ENCODE measurements at places on chromosomes 3 and 15.

DNA sequence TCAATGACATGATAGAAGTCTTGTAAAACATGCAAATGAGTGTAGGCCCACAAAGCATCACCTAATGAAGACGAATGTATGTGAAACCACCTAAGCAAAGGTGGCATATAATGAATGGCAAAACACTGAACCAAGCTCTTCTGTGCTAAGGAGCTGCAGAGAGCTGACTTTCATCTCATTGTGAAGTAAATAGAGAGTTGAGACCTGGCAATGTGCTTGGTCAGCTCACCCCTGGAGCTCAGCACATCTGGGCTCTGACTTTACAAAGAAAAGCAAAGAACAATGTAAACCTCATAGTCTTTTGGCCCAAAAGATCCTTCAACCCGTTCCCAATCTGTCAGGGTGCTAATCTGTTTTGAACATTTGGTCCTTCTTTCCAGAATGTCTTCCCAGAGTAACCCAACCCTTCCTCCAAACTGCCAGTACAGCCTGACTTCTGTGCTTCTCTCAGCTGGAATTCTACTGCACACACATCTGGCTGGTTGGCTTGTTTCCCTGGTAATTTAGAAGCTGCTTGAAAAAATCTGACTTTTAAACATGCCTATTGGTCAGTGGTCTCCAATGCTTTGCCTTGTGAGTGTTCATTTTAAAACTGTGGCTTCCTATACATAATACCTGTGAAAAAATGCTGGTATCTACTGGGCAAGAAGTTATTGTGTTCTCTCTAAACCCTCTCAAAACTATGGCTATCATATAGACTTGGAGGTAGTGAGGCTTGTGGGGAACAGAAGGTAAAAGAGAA lies 101.7 kb downstream of the CD200R1L start:
- no peak for DNase-seq

GRCh38 chr3:139548801-139549200 lies 9.3 kb upstream of the RBP1 start:
- DNase-seq, result no peak

DNA sequence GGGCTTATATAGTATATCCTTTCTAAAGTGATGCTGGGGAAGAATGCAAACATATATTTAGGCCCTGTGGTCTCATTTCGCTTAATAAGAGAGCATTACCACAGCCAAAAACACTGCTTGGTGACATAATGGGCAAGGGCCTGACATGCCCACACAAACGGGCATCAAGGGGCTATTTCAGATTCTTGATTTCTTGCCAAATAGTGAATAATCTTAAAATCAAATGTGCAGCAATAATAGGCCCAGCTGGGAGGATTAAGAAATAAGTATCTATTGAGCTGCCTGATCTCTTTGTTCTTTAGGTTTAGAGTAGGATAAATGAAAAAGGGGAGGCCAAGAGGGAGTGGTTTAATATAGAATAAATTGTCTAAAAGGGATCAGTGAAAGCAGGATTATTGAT lies 241.0 kb upstream of the GBE1 start:
- no peak for DNase-seq

DNA sequence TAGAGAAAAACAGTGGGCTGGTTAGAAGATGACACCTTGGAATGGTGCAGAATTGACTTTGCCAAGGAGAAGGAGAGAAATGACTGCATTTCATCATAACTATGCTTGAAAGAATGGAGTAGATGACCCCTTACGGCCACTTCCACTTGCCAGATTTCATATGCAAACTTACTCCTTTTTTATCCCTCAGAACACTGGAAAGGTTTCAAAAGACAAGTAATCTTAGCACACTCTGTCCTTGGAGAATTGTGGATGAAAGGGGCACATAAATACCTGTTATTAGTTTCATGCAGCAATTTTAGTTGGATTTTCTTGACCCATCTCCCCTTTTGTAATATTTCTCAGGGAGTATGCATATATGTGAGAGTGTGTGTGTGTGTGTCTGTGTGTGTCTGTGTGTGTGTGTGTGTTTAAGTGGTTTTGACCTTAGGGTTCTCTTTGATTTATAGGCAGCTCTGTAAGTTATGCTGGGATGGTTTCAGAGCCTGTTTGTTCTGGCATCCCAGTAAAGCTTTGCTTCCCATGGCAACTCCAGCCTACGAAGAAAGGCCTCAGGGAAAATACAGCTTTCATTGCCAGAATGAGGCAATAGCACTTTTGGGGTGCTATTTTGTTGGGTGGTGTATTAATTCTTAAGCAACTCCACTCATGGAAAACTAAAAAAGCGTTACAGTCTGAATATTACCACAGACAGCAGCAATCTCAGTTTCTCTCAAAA lies 122.2 kb upstream of the TP63 start:
- DNase-seq, result no peak

GRCh38 chr3:5047764-5048419 lies 68.7 kb downstream of the BHLHE40 start:
- DNase-seq, result no peak

DNA sequence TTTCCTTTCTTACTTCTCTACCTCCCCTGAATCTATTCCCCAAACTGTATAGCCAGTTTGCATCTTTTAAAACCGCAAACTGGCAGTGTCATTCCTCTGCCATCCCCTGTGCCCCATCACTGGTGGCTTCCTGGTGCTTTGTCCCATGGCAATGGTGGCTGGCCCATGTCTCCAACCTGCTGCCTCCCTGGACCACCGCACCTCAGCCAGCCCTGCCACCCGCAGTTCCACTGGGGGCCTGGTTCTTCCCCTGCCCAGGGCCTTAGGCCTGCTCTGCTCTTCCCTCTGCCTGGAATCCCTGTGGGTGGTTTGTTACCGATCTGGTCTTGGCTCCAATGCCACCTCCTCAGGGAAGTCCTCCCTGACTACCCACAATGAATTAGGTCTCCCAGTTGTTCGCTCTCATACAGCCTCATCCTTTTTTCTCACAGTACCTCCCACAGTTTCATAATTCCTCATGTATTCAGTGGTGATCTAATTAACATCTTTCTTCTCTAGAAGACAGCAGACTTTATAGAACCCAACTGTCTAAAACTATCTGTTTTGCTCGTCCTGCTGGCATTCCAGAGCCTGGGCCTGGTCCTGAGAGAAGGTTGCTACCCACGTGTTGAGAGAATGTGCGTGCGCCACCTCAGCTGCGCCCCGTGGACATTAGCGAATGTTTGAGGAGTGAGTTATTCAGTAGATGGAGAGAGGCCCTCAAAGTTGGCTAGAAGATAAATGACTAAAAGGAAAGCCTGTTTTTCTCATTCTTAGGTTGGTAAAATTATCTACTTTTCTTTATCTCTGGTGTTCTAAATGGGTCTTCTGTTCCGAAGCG lies 130.1 kb downstream of the DNAJB8 start:
- no peak for DNase-seq

GRCh38 chr3:149523512-149524299 lies 49.2 kb downstream of the TM4SF4 start:
- DNase-seq, result no peak

GRCh38 chr3:87248831-87249230 lies 21.7 kb downstream of the CHMP2B start:
- DNase-seq, result no peak

- no peak for DNase-seq
Measured at GRCh38 chr15:22227411-22228100, 147.2 kb downstream of the OR4M2 start.

DNA sequence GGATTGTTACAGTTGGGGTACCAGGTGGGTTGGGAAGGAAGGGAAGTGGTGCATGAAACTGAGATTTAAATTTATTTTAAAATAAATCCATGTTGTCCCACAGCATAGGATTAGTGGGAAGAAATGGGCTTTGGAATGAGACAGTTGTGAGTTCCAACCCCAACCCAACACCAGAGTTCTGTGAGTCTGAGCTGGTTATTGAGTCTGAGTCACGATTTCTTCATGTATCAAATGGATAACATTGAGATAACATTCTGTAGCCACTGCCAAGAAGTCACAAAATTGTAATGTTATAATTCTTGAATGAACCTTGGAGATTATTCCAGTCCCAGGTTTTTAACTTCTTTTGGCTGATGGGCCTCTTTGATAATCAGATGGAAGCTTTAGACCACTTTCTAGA lies 13.7 kb downstream of the IFT122 start:
- no peak for DNase-seq

DNA sequence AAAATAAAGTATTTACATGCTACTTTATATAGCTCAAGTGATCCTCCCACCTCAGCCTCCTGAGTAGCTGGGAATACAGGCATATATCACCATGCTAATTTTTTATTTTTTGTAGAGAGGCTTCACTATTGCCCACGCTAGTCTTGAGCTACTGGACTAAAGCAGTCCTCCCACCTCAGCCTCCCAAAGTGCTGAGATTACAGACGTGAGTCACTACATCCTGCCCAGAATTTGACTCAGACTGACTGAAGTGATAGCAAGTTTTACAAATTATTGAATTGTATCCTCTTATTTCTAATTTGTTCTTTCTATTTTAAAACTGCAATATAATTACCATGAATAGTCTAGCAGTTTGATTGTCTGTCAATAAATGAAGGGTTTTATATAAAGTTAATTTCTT lies 210.3 kb upstream of the CGNL1 start:
- no peak for DNase-seq

DNA sequence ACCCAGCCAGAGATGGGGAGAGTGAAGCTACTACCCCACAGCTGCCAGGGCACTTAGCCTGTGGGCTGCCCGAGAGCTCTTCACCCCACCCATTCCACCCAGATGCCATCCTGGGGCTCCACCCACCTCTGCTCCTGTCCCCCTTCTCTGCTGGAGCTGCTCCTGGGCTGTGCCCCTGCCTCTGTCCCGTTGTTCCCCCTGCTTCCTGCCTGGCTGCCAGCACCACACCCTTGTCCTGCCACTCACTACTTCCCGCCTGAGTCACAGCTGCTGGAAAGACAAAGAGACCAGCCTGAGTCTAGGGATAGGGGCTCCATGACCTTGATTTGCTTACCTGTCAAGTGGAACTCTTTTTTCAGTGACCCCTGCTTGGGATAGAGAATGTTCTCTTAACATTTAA lies 12.4 kb downstream of the GNAI2 start:
- DNase-seq, result no peak

DNA sequence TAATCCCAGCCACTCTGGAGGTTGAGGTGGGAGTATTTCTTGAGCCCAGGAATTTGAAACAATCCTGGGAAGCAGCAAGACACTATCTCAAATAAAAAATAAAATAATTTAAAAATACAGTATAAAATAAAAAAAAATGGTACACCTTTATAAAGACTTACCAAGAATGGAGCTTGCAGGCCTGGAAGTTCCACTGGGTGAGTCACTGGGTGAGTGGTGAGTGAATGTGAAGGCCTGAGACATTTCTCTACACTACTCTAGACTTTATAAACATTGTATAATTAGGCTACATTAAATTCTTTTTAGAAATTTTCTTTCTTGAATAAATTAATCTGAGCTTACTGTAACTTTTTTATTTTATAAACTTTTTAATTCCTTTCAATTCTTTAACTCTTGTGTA lies 609.1 kb upstream of the BCHE start:
- no peak for DNase-seq

DNA sequence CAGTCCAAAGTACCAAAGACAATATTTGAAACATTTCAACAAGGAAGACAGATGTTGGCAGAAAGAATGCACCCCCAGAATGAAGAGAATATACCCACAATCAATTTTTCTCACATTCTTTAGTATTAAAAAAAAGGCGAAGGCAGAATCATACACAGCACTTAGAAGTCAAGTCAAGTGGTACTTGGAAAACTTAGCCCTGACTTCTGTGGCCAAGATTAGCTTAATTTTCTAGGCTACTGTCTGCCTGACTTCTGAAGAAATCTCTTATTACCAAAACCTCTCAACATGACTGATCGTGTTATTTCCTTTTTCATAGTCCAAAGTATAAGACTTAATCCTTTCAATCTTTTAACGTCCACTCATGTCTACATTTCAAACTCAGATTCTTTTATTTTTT lies 60.7 kb downstream of the PBRM1 start:
- no peak for DNase-seq

GRCh38 chr3:76509179-76509830 lies 530.6 kb upstream of the ROBO2 start:
- DNase-seq, result no peak

- no peak for DNase-seq
Measured at GRCh38 chr3:188358787-188359493, 205.0 kb downstream of the LPP start.

GRCh38 chr3:190444576-190445145 lies 5.0 kb downstream of the TMEM207 start:
- DNase-seq, result no peak

DNA sequence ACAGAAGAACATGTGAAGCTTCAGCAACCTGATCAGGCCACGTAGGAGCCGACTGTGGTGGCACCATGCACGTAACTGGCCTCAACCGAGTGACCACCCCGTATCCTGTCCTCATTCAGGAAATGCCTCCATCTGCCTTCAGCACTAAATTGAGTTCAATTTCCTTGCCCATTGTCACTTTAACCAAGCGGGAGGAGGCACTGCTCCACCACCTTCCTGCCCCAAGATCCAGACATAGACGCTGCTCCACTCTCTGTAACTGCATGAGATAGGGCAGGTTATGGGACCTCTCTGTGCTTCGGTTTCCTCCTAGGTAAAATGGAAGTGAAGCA lies 80.1 kb upstream of the POMGNT2 start:
- no peak for DNase-seq

DNA sequence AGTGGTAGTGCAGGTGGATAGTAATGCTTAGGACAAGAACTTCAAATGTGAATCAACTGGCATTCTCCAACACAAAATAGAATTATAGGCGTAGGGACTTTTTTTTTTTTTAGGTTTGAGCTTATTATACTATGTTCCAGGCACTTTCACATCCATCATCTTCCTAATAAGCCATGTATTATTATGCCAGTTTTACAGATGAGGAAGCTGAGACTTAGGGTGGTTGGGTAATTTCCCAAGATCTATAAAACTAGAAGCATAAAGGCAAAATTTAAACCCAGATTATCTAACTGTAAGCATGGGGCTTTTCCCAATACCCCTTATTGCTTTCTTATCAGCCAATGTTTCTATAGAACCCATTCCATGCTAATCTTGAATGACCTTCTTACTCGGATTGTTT lies 75.1 kb upstream of the ETV5 start:
- DNase-seq, result no peak

GRCh38 chr3:40128166-40128565 lies 181.3 kb upstream of the EIF1B start:
- DNase-seq, result no peak

GRCh38 chr3:72665701-72666446 lies 182.4 kb downstream of the SHQ1 start:
- no peak for DNase-seq

GRCh38 chr15:63759752-63760151 lies 74.0 kb downstream of the HERC1 start:
- no peak for DNase-seq

DNA sequence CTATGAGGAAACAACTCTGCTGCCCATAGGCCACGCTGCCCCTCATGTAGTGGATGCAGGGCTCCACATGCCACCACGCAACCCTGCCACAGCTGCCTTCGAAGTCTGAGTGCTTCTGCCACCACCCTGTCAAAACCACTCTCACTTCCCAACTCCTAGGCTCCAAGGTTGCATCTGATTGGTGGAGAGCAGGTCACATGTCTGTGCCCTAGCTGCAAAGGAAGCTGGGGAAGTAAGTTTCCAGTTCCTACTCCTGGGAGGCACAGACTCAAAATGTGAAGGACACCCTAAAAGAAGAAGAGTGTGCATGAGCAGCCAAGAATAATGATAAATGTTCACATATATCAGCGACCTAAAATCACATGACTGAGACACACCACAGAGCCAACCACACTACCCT lies 31.9 kb upstream of the TICRR start:
- DNase-seq, result no peak

All from hippocampal formation (tissue), 2 donors.